ENCODE measurements at places on chromosomes 7 and 10.

GRCh38 chr7:82164813-82165212 is 278.8 kb downstream of the CACNA2D1 start:
- DNase-seq, result no peak

DNA sequence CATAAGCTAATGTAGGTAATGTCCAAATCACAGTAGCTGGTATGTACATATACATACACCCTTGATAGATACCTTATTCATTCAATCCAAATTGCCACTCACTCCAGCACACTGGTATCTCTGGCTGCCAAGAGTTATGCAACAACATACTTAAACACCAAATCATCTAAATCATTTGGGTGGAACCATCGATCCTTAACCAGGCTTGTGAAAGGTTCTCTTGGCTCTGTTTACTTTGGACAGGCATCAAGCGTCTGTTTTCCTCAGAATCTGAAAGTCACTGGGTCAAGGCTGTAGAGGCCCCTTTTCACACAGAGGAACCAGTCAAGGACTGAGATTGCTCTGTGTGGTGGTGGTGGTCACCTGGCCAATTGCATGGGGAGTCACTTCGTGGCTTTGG is 24.6 kb downstream of the JAZF1 start:
- no peak for DNase-seq

DNA sequence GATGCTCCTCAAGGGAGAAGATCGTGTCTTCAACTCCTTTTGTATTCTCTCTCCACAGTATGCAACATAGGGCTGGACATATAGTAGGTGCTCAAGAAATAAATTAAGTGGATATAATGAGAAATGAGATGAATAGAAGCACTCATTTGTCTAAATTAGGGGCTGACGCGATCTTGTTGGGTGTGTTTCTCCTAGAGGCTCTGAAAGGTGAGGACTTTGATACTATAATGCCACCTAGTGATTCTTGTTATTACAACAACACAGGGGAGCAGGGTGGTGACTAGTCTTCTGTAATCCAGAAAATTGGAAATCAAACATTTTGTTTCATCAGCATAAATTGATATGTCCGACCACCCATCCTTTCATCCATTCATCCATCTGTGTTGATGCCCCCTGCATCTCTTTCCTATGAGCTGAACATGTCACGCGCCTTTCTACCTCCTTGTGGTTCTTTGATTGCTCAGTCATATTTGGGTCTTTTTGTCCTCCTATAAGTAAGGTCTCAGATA is 3.5 kb upstream of the CFAP58 start:
- DNase-seq, result no peak

DNA sequence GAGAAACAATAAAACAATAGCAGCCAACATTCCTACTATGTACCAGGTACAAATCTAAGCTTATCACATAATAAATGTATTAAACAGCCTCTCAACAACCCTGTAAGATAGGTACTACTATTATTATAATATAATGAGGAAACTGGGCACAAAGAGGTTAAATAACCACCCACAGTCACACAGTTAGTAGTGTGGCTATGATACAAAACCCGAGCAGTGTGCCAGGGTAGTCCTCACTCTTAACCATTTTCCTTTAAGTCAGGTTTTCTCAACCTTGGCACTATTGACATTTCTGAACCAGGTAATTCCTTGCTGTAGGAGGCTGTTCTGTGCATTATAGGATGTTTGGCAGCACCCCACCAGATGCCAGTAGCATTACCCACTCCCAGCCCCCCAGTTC is 48.8 kb downstream of the DNAJC1 start:
- DNase-seq, result no peak

- DNase-seq, result no peak
Measured at GRCh38 chr7:142321391-142321790, 63.5 kb upstream of the PRSS58 start.

- no peak for DNase-seq
Measured at GRCh38 chr10:123621492-123621891, 44.7 kb upstream of the GPR26 start.

- no peak for DNase-seq
Measured at GRCh38 chr10:16441173-16441840, 4.5 kb downstream of the PTER start.

DNA sequence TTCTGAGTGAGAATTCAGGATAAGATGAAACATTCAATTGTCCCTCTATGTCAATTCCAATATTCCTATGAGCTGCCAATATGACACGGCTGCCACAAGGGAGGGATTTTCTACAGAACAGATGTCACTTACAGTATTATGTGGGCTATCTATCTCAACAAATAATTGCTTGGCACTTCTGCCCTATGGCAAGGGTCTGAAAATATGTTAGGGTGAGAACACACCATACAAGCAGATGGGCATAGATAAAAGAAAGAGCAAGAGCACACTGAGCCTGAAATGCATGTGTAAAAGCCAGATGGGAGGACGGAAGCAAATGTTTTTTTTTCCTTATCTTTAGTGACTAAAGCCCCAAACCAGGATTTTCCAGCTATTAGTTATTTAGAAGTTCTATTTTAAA is 70.1 kb upstream of the TFEC start:
- DNase-seq, result no peak

GRCh38 chr7:71362240-71362639 is 230.3 kb downstream of the GALNT17 start:
- DNase-seq, result no peak

DNA sequence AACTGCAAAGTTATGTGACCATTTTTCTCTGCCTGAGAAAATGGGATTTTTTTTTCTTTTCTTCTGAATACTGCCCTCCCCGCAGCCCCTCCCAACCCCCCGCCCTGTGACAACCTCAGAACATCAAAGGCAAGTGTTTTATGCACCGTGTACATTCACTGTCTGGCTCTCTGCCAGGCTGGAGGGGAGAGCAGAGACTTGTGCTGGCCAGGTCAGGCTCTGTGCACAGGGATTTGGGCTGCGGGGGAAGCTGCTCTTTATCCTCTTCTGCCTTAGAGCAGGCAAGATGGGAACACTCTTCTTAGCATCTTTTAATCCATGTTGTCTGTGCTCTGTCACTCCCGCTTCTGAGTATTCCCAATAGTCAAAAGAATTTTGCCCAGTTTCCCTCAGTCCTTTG is 195.1 kb downstream of the CCSER2 start:
- DNase-seq, result no peak

- no peak for DNase-seq
Measured at GRCh38 chr7:3918576-3918975, 617.5 kb downstream of the SDK1 start.

- no peak for DNase-seq
Measured at GRCh38 chr7:36072620-36073019, 80.4 kb upstream of the EEPD1 start.

DNA sequence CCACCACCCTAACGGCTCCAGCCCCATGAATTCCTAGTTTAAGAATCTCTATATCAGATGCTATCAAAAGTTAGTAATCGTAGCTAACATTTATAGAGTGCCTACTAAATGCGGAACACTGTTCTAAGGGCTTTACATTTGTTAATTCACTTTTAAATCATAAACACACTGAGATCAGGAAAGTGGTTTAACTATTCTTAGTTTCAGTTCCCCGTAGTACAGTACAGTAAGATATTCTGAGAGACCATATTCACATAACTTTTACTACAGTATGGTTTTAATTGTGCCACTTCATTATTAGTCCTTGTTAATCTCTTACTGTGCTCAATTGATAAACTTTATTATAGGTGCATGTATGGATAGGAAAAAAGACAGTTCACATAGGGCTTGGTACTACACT is 22.5 kb downstream of the SYPL1 start:
- no peak for DNase-seq

DNA sequence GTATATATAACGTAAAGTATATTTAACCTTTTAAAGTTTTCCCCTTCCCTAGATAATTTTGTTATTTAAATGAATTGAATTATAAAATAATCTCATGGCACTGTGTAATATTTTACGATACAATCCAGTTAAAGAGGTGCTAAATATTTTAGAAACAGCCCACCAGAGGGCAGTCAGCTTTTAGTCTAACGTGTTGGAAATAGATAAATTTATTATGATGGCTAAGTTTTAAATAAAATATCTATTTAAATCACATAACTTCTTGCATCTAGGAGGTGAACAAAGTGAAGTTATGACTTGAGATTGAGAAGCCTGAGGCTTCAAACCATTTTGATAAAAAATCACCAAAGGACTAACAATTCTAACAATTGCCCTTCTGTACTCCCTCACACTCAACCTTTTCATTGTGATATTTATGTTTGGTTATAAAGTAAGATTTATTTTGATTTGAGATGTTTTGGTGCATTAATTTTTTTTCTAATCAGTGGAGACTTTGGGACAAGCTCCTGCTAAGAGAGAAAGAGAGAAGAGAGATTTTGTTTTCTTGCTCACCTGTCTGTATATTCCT is 171.5 kb upstream of the SP4 start:
- no peak for DNase-seq

DNA sequence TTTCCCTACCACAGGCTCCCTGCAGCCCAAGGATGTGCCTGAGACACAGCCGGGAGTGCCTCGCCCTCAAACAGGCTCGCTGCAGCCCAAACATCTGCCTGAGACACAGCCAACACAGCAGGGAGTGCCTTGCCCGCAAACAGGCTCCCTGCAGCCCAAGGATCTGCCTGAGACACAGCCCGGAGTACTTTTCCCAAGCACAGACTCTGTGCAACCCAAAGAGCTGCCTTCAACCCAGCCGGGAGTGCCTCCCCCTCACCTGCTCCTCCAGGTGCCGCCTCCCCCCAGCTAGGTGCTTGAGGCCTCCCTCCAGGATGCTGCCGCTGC is 42.9 kb downstream of the ANTXRL start:
- no peak for DNase-seq

- DNase-seq, result no peak
Measured at GRCh38 chr7:131753620-131754222, 197.3 kb upstream of the PODXL start.

- DNase-seq, result no peak
Measured at GRCh38 chr7:84783141-84783778, 403.6 kb downstream of the SEMA3D start.

GRCh38 chr7:80876894-80877414 is 41.9 kb downstream of the SEMA3C start:
- DNase-seq, result no peak

DNA sequence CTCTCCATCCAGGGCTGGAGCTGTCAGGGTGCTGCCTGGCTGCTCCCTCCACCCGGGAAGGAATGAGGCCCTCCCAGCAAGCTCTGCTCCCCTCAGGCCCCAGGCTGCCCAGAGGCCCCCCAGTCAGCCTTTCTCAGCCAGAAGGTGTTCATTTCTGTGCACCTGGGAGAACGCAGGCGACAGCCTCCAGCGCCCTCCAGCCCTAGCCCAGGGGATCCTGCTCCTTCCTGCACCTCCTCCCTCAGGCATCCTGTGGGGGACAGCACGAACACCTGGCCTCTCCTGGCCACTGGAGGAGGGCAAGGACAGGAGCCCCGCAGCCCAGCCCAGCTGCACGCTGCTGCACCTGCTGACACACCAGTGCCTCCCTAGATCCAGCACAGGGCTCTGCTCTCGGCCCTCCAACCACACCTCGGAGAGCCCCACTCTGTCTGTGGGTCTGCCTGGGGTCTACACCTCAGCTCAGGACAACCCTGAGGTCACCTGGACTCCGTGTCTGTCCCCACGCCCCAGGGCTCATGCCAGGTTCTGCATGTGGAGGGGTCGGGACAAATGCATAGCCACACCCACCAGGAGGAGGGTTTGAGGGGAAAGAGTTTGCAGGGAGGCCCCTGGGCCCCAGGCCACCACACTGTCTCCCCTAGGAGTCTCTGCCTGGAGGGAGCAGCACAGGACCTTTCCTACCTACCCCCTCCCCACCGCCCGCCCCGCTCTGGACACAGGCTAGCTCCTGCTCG is 7.4 kb upstream of the PWWP2B start:
- no peak for DNase-seq

DNA sequence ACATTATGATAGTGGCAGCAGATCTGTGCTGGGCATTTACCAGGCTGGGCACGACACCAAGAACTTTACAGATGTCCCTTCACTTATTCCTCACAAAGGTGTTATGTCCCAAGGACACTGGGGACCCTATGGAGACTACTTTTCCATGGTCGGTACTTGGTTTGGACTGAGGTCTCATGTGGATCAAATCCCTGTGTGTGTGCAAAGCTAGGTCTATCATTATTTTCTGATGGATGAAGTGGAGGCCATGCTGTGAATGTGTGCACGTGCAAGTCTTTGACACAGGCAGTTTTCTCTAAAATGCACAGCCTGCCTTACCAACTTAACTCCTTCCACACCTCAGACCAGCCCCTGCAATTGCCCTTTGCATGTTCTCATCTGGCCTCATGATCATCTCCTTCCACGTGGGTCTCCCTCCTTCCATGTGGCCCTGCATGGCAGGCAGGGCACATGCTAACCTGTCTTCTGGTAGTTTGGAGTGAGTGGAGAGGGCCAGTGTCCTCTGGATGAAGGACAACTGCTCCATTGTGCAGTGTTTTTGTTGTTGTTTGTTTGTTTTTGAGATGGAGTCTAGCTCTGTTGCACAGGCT is 16.0 kb upstream of the ZNF273 start:
- DNase-seq, result no peak

DNA sequence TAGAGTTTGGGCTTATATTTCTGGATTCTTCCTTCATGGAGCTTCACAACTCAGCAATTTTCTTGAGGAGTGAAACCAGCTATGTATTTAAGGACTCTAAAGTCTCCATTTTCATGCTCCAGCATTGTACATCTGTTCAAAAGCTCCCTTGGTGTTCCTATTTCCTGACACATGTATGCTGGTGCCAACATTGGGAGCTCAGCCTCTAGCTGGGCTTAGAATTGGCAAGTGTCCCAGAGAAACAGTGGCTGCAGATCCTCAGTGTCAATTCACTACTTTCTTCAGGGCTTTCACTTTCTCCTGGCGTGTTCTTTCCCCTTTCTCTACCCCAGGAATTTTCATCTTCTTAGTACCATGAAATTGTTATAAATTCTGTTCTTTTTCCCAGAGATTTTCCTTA is 103.1 kb downstream of the ZNF467 start:
- DNase-seq, result no peak

DNA sequence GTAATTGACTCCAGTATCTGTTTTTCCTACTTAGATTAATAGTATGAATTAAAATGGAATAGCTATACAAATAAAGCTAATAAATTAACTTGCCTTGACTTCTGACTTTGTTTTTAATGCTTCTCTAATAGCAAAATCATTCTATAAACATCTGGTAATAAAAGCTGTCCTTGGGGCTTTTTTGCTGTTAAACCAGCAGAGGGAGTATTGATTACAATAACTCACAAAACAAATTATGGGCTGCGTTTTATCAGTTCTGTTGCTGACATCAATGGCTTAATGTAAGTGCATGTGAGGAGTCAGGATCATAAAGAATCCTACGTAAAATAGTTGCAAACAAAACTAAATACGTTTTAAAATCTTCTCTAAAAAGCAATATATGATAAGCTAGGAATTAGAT is 667.8 kb downstream of the PCDH15 start:
- no peak for DNase-seq

DNA sequence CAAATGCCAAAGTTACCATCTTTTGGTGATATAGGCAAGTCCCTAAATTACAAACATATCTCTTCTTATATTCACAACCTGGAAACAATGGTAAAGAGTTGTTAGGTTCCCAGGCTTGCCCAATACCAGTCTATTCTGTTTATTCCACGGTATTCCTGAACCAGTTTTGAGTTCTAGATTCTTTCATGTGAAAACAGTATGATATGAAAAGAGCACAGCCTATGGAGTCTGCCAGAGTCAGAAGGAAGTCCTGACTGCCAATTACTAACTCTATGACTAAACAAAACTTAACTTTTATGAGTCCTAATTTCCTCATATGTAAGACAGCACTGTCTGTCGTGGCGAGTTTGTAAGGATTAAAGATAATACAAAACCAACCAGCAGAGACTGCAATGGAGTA is 5.6 kb downstream of the ABI1 start:
- no peak for DNase-seq

GRCh38 chr10:99457813-99458212 is 27.4 kb upstream of the GOT1 start:
- no peak for DNase-seq

- no peak for DNase-seq
Measured at GRCh38 chr10:6576326-6576725, 3.8 kb downstream of the PRKCQ start.

Measured in GM19239 (cell line).